ENCODE measurements at places on chromosomes 16 and 17.

DNA sequence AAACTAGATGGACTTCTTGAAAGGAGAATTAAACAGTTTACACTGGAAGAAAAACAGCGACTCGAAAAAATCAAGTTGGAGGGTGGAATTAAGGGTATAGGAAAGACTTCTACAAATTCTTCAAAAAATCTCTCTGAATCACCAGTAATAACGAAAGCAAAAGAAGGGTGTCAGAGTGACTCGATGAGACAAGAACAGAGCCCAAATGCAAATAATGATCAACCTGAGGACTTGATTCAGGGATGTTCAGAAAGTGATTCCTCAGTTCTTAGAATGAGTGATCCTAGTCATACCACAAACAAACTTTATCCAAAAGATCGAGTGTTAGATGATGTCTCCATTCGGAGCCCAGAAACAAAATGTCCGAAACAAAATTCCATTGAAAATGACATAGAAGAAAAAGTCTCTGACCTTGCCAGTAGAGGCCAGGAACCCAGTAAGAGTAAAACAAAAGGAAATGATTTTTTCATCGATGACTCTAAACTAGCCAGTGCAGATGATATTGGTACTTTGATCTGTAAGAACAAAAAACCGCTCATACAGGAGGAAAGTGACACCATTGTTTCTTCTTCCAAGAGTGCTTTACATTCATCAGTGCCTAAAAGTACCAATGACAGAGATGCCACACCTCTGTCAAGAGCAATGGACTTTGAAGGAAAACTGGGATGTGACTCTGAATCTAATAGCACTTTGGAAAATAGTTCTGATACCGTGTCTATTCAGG is 85.0 kb downstream of the C17orf58 start:
- DNase-seq, result no peak

GRCh38 chr17:80146121-80147034 is 550 bp downstream of the EIF4A3 start:
- peak; percentile 59 for DNase-seq

DNA sequence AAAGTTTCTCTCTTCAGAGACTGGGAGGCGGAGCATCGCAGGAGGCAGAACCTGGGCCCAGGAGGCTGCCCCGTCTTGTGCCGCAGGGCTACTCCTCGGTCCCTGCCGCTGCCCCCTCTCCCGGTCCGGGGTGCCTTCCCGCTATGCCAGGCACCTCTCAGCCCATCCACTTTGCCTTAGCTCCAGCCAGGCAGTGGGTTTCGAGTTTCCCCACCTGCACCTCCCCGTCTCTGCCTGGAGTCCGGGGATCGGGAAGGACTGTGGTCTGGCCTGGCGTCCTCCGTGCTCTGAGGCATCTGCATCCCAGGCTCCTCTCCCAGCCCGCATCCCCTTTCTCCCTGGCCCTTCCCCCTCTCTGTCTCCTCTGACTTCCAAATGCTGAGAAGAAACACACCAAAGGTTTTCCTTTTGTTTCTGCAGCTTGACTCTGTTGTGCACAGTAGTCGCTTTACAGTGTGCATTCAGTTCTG is 26.8 kb upstream of the PIK3R6 start:
- peak; percentile 59 for DNase-seq

DNA sequence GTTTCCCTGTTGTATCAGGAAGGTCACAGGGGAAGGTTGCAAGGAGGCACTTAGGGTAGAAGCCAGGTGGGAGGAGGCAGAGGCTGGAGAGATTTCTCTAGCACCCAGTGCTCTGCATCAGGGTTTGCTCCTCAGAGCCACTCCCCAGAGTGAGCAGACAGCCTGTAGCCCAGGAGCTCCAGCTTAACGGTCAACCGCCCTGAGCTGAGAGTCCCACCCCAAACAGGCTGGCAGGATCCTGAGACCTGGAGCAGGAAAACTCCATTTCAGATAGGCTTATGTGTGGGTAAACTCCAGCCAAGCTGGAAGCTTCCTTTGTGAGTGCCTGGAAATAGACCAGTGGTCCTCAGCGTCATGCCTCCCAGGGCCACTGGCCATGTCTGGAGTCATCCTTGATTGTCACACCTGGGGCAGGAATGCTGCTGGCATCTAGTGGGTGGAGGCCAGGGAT is 37.9 kb downstream of the MPRIP start:
- DNase-seq, result peak; percentile 59

- DNase-seq, result peak; percentile 78
Measured at GRCh38 chr17:3750926-3751325, 27.2 kb downstream of the HASPIN start.

- peak; percentile 67 for DNase-seq
Measured at GRCh38 chr17:75241996-75242460, 19.4 kb downstream of the GGA3 start.

DNA sequence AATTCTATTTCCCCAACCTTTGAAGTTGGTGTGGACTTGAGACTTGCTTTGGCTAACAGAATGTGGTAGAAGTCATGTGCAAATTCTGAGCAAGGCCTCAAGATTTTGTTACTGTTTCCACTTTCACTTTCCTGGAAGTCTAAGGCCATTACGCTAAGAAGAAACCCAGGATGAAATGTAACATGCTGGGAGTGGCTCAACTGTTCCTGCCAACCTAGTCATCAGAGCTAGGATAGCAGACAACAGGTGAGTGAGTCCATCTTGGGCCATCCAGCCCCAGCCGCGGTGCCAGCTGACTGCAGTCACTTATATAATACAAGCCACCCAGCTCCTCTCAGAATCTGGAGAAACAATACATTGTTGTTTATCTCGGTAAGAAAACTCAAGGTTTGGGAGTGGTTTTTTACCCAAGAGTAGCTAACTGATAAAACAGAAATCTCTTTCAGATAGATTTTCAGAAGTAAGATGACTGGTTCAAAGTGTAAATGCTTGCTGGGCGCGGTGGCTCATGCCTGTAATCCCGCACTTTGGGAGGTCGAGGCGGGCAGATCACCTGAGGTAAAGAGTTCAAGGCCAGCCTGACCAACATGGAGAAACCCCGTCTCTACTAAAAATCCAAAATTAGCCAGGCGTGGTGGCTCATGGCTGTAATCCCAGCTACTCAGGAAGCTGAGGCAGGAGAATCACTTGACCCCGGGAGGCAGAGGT is 10.7 kb upstream of the STX4 start:
- no peak for DNase-seq

GRCh38 chr16:1105888-1106620 is 10.0 kb upstream of the C1QTNF8 start:
- DNase-seq, result peak; percentile 75

- DNase-seq, result no peak
Measured at GRCh38 chr17:73359987-73360410, 48.2 kb upstream of the CDC42EP4 start.

DNA sequence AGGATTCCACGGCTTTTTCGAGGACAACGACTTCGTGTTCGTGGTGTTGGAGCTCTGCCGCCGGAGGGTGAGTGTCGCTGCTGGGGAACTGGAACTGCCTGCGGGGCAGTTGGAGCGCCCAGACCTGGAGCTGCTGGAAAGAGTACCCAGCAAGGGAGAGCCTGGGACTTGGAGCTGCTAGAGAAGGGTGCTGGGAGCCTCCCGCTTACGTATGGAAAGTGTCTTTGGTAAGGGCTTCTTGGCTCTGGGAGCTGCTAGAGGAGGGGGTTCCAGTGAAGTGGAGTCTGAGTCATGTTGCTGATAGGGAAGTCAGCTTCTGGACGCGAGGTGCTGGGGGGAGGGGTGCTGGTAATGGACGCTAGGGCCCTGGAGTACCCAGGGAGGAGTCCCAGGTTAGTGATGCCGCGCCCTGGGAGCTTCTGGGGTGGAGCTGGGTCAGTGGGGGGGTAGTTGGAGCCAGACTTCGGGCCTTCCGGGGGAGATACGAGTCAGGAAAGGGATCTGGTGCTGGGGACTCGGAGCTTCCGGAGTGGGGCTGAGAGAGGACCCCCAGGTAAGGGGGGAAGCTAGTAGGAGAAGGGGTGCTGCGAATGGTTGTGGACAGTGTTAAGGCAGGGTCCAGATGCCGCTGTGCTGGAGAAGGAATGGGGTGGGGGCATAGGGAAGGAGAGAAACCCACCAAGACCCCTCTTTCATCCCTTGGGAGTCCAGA is 741 bp downstream of the PLK1 start:
- DNase-seq, result no peak

GRCh38 chr16:26667307-26667706 is 399.4 kb upstream of the C16orf82 start:
- no peak for DNase-seq

DNA sequence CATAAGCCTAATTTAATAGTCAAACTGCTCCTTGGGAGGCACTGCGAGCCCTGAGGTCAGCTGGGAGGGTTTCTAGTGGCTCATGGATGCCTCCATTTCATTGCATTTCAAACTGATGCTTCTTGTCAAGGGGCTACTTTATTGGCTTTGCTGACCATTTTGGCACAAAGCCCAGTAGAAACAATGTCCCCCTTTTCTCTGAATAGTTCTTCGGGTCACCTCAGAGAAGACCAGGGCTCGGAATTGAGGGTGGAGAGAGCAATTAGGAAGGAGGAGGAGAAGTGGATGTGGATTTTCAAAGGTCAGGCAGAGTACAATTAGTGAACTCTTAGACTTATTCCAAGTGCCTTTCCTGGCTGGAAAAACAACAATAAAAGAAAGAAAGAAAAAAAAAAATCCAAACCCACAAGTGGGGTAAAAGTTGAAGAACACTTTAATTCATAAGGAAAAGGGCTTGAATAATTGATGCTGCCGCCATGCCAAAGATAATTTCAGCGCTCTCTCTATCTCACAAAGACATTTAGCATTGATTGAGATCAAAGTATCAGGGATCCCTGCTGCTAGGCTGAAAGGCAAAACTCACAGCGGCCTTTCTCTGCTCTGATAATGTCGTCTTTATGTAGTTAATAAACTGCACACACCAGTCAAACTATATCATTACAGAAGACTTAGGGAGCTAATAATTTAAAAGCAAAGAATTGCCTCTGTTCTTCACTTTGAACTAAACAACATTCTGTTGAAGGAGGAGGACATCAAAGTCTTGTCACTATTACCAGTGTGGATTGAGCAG is 122.7 kb downstream of the RGS9 start:
- no peak for DNase-seq

- DNase-seq, result no peak
Measured at GRCh38 chr17:60471451-60471850, 49.2 kb downstream of the CHCT1 start.

DNA sequence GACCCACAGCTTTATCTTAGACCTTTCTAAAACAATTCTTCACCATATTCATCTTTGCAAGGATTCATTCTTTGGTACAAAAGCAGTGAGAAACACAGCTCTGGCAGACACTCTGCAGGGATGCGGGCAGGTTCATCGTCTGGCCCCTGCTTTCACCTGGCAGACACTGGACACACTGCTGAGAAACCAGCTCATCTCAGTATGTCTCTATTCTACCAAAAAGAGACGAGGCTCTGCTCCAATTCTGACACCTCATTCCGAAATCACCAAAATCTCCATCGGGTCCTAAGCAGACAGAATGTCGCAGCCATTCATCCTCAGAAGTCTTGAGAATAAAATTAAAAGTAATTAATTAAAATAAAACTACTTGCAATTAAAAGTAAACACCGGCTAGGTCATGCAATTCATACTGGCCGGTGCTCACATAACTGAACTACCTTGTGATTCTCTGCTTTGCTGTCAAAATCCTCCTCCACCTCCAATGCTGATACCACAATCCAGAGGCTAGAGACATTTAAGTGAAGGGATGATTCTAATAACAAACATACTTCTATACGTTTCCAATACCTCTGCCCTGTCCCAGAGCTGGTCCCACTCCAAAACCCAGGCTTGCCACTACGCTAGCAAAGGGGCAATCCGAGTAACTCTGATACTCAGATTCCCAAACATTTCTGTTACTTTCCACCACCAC is 1.3 kb downstream of the RNF157 start:
- DNase-seq, result peak; percentile 56

GRCh38 chr16:57144027-57144426 is 41.8 kb downstream of the PSME3IP1 start:
- DNase-seq, result no peak

DNA sequence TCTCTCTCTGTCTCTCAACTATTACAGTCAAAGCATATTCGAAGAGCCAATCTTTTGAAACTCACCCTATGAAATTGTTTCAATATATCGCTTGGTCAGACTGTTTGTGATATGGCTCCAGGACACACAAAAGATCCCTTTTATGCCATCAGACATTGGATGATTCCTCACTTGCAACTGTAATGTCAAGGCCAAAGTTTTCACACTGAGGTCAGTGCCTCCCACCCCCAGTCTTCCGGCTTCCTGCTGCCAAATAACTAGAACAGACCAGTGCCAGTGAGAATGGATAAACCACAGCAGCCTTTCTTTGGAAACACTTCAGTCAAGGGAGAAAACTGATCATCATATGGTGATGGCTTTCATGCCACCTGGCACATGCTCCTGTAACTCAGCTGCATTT is 321.9 kb upstream of the ZFHX3 start:
- DNase-seq, result no peak

GRCh38 chr16:11524098-11524760 is 62.5 kb downstream of the LITAF start:
- no peak for DNase-seq

DNA sequence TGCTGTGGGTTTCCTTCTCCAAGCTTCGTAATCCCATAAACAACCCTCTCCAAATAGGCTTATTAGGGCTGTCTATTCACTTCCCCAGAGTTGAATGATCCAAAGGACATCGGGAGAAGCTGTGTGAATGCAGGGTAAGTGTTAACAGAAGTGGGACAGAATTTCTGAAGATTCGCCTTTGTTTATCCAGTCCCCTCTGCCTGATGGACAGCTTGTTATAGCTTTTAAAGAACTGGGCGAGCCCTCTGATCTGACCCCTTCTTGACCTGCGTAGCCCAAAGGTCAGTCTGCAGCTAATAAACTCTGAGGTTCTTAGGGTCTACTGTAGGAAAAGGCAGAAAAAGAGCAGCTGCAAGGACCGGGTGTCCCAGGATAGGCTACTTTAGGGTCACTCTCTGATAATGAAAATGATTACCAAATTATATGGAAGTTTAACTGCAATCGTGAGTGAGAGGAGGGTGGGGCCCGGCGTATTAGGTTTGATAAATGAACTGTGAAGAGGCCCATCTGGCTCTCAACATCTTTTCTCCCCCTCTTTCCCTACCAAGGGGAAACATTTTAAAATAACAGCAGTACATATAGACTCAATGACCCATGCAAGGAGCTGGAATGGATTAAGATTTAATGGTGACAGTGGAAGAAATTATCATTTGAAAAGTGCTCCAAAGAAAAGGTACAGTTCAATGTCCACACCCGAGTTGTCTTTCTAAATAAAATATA is 233.4 kb downstream of the FTO start:
- DNase-seq, result no peak

- DNase-seq, result peak; percentile 37
Measured at GRCh38 chr16:3756113-3756512, 38.8 kb upstream of the TRAP1 start.

GRCh38 chr17:50256826-50257618 is 17.2 kb upstream of the TMEM92 start:
- DNase-seq, result no peak

GRCh38 chr16:17328932-17329331 is 141.8 kb downstream of the XYLT1 start:
- no peak for DNase-seq

DNA sequence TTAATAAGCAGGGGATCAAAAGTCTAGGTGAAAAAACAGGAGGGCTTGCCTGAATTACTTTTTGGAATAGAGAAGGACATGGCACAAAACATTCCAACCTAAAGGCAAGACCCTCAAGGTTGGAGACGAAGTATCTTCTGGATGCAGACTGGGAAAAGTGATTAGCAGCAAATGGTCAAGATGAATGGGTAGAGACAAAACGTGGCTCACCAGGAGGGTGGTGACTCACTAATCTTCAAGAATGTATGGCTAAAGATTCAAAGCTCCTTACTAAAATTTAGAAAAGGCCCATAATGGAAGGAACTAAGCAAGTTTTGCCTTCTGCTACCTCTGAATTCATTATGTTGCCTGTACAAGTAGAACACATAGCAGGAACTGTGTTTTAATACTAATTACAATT is 469.5 kb upstream of the RBFOX1 start:
- DNase-seq, result no peak

GRCh38 chr17:51796026-51796425 is 362.5 kb downstream of the CA10 start:
- DNase-seq, result no peak

Measured in activated effector memory CD4-positive, alpha-beta T cell treated with anti-CD3 and anti-CD28 coated beads, Interleukin-2, amount 50 U/mL, for 16 hours (primary cell).